ENCODE measurements at places on chromosomes 13 and 19. TPM values are rescaled to one million over a fixed set of nuclear protein-coding genes. Genes with fewer than 3 reads are reported as not detected.

DNA sequence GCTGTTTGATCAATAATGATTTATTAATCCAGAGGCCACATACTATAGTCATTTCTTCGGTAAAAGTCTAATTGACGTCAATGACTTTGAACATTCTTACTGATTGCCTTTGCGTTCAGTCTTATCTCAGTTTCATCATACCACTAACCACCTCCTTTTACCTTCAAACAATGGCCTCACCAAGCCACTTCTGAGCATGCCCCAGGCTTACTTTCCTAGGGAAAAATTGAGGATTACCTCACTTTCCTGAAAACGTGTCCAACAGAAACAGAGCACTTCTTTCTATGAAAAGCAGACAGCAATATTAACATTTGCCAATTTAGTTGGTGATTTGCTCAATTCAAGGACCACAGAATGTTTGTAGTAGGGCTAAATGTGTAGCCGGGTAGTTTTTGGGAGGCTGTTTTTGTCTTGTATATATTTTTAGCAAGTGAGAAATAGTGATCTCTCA is 157.6 kb downstream of the KLF5 start:
- DNase-seq: no peak

DNA sequence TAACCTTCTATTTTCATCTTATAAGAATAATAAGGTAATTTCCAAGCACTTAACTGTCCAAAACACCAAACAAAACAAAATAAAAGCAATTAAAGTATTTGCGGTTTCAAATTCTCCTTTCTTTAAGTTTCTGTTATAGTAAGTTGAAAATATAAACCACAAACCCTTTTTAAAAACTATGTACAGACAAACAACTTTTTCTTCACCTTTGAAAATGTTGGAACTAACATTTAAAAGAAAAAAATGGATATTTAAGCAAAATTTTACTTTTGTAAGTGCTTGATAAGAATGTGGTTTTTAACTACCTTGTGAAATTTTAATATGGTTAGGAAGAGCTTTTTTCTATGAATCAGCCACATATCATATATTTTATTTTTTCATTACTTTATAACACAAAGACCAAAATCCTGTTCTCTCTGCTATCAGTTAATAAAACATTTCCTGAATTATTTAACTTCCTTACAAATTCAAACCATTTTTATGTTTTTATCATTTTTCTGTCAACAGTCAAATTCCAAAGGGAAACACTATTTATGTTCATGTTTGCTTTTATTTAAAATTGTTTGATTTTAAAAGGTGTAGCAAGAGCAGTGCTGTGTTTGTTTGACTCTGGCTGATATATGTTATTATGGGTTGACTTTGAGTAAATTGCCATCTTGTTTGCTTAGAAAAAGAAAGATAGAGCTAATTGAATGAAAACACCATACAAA is 554.1 kb upstream of the KLHL1 start:
- no peak for DNase-seq

DNA sequence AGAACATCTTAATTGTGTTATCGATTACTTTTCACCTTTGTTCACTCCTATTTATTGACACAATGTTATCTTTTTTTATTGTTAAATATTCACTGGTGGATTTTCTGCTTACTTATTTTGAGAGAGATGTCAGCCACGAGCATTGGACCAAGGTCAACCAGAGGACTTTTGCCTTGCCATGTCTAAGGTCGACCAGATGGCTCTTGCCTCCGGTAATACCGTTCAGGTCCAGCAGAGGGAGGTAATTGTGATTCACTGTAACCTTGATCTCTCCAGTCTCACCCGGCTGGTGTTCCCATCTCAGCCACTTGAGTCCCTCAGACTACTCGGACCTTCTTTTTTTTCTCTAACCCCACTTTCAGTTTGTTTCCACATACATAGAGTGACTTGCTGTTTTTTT is 1438.1 kb downstream of the UQCRFS1 start:
- peak; percentile 18 for DNase-seq

DNA sequence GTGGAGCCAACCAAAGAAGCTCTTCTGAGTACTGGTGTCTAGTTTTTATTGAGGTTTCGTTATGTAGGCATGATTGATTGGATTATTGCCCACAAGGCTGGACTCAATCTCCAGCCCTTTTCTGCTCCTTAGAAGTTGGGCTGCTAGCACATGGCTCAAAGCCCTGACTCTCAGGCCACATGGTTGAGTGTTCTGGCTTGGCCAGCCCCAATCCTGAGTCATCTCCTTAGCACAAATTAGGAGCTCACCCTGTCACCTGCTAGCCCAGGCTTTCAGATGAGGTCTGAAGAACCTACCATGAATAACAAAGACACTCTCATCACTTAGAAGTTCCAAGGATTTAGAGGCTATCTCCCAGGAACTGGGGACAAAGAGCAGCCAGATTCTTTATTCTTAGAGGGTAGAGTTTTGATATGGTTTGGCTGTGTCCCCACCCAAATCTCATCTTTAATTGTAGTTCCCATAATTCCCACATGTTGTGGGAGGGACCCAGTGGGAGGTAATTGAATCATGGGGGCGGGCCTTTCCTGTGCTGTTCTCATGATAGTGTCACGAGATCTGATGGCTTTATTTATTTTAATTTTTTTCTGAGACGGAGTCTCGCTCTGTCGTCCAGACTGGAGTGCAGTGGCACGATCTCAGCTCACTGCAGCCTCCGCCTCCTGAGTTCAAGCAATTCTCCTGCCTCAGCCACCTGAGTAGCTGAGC is 11.3 kb downstream of the DPY19L3 start:
- DNase-seq: no peak

- no peak for DNase-seq
Measured at GRCh38 chr19:12287958-12288500, 6.7 kb downstream of the ZNF44 start.

NANOS2 gene
- total RNA-seq: not detected

All from activated T-cell treated with anti-CD3 and anti-CD28 coated beads, Interleukin-2, amount 50 U/mL, for 72 hours (primary cell).